Liver (tissue), 10 donors: ENCODE measurements at places on chromosomes 3 and 15.

DNA sequence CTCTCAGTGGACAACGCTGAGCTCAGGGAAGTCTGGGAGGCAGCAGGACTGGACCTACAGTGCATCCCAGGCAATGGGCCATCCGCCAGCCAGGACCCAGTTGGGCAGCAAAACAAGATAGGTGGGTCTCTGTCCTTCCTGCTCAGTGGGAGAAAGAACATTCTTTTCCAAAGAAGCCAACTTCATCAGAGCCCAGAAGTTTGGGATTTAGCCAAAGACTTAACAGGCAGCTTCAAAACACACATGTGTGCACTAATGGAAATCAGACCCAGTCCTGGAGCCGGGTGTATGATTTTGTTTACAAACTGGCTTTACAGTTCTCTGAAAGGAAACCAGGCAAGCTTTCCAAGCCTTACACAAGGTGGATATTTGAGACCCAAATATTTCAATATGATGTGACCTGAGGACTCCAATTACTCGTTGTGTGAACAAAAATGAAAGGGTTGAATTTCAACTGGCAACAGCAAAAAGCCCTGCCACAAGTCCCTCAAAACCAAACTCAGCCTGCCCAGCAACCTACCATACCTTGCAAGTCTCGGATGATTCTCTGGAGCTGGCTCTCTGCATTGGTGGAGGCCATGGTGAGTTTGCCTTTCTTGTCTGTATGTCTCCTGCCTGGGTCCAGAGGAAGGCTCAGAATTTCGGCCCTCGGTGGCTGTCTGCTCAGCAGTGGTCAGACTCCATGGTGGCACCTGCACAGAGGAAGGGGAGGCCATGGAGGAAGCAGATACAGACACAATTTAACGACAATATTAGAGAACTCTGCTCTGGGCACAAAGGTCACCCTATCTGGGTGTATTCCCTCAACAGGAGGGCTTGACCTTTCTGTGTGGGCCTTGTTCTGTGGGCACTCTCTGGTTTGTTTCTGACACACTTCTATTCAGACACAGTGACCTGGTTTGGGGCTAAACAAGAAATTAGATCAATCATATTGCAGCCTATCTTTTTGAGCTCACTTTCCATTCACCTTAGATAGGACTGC, 11.0 kb downstream of the FYCO1 start:
- no peak for DNase-seq

GRCh38 chr3:114428044-114428595, 134.3 kb downstream of the TIGIT start:
- DNase-seq: no peak

- no peak for DNase-seq
These were observed 116.3 kb downstream of the MITF start for GRCh38 chr3:69855436-69856162.

DNA sequence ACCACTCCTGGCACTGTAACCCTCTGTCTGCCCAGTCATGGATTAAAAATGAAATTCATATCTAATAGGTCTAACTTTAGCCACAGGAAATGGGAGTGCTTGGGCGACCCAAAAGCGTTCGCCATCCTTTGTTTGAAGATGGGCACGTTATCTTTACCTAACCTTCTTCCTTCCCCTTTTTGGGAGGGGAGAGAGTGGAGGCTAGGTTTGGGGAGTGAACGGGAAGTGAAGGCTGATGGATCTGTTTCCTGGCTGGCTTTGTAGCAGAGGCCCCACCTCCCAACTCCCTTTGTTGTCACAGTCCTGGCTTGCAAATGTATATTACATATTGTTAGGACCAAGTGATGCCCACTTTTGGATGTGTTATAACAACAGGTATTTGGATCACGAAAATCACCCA, 98.1 kb upstream of the ARHGEF3 start:
- DNase-seq: no peak

GRCh38 chr15:85727068-85727467, 67.7 kb downstream of the KLHL25 start:
- DNase-seq: no peak

GRCh38 chr15:76439542-76439941, 103.0 kb downstream of the ISL2 start:
- no peak for DNase-seq

- no peak for DNase-seq
These were observed 161.0 kb downstream of the THSD4 start for GRCh38 chr15:71276336-71276665.

DNA sequence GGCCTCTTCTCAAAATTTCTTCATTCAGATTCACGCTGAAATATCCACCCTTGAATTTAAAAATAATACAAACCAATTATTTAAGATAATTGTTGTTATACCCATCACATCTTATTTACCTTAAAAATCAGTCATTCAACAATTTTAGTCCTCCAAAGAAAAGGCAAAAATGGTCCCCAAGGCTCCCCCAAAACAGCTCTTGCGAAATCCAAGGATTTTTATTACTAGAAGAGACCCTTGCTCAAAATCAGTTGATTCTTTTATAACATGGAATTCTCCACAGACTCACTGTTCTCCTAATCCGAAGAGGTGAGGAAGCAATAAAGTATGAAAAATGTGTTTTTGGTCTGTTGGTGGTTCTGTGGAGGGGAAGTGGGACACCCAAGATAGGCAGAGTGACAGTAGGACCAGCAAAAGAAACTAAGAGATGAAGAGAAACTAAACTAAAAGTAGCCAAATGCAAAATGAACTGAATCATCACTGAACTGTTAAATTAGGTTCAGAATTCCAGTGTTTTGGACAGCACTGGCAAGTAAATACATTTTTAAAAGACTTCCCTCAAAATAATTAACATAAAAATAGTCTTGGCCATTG, 19.1 kb upstream of the PLCH1 start:
- DNase-seq: no peak
